Mesothelial cell of epicardium (in vitro differentiated cells): ENCODE measurements at places on chromosomes 3 and 15. TPM values are rescaled to one million over a fixed set of nuclear protein-coding genes. Genes with fewer than 3 reads are reported as not detected.

DNA sequence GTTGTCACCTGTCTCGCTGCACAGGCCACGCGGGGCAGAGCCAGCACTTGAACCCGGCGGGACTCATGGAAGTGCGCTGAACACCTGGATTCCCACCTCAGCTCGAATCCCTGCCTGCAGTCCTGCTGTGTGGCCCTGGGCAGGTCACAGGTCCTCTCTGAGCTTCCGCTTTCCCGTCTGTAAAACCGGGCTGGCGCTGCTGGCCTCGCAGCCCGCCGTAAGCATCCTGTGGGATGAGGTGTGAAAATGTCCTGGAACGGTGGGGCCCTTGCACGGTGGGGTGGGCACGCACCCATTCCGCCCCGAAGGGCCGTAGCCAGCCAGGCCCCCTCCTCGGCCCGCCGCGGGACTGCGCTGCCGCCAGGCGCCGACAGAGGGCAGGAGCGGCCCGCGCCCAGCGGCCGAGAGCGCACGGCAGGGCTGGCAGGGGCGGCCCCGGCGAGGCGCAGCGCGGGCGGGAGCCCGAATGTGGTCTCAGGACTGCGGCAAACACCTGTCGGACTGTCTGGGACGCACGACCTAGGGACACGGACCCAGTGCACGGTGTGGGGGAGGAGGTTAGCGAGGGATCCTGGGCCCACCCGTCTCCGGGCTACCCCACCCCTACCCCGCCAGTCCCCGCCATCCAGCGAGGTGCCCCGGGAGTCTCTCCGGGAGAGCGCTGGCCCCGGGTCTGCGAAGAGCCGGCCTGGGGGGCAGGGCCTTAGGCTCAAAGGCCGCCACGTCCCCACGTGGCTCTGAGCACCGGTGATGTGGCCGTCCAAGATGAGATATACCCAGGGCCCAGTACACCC is 40.4 kb downstream of the DNAJB8 start:
- peak; percentile 85 for DNase-seq

DNA sequence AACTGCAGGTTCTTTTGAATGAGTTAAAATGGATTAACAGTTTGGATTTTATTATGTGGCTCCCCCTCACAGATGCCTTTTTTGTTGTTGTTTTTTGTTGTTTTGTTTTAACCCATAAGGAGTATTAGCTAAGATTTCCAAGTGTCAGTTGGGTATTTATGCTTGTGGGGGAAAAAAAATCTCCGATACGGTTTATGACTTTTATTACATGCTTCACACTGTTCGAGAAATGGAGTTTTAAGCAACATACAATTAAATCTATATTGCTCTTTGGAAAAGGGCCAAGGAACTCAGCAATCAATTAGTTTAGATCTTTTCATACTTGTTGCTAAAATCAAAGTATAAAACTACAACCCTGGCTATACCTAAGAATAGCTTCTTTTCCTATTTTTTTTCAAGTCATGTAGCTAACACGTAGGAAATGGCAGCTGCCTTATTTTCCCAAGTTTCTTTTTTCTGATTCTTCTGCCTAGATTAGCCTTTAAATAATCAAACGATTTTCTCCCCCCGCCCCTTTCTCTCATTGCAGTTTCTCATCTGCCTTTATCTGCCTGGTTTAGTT is 16.0 kb downstream of the NR2F2 start:
- DNase-seq = no peak

DNA sequence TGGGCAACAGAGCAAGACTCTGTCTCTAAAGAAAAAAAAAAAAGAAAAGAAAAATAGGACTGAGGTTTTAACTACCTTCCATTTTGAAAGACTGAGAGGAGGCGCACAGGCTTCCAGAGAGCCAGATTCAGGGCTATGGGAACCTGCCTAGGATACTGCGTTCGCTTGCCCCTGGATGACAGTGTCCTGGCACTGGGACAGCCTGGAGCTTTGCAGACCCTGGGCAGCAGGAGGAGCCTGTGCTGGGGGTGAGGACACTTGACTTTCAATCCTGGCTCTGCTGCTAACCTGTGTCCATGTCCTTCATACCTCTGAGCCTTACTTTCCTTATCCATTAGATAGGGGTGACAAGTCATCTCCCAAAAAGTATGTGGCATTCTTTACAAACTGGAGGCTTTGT is 31.2 kb downstream of the CD276 start:
- no peak for DNase-seq

DNA sequence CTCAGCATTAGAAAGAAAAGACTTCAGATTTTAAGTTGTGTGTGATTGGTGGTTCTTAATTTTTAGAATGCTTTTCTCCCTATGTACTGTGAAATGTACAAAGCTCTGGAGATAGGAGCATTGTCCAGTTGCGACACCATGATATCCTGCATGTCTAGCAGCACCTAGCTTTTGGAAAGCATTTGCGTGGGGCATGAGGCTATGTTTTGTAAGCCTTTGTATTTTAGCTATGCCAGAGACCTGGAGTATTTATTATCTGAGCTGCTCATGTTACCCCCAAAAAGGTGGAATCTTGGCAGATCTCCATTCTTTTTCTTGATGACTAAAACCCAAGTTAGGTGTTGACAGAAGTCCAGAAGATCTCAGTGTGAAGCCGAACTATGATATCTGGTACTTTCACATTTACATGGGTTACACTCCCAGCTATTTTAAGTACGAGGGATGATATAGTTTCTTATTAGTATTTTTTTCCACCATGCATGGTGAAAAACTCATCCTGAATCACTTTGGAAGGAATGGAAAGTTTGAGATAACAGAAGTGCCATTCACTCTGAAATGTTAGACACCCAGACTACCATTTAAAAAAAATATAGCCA is 126.7 kb upstream of the SAMMSON start:
- no peak for DNase-seq

Gene GOLGA6A
- 0.20 to 0.94 TPM (median 0.29 TPM) in 3 replicates for total RNA-seq

Gene MEX3B
- 29.8 to 31.9 TPM (median 30.8 TPM) in 3 replicates for total RNA-seq

Gene STRC
- 2.1 to 2.9 TPM (median 2.7 TPM) in 3 replicates for total RNA-seq

Gene XYLB
- 5.2 to 5.9 TPM (median 5.5 TPM) in 3 replicates for total RNA-seq

- no peak for DNase-seq
Measured at GRCh38 chr15:92930776-92931175, 30.7 kb downstream of the CHD2 start.

Gene TUBGCP4
- 25.4 to 29.1 TPM (median 26.3 TPM) in 3 replicates for total RNA-seq

DNA sequence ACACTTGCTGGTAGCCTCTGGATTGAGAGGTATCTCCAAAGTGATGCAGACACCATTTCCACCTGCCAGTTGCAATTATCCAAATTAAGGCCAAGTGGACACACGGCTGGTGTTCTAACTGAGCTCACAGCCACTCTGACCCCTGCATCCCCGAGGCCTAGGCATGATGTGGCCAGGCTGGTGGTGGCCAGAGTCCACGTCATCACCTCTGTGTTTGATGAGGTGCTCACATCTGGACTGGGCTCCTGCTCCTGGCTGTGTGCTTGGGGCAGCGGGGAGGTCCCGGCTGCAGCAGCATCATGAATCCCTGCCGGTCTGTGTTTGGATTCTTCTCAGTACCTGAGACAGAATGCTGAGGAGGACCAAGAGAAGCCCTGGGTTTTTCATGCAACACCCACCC is 4.9 kb downstream of the OXTR start:
- DNase-seq = peak; percentile 27

DNA sequence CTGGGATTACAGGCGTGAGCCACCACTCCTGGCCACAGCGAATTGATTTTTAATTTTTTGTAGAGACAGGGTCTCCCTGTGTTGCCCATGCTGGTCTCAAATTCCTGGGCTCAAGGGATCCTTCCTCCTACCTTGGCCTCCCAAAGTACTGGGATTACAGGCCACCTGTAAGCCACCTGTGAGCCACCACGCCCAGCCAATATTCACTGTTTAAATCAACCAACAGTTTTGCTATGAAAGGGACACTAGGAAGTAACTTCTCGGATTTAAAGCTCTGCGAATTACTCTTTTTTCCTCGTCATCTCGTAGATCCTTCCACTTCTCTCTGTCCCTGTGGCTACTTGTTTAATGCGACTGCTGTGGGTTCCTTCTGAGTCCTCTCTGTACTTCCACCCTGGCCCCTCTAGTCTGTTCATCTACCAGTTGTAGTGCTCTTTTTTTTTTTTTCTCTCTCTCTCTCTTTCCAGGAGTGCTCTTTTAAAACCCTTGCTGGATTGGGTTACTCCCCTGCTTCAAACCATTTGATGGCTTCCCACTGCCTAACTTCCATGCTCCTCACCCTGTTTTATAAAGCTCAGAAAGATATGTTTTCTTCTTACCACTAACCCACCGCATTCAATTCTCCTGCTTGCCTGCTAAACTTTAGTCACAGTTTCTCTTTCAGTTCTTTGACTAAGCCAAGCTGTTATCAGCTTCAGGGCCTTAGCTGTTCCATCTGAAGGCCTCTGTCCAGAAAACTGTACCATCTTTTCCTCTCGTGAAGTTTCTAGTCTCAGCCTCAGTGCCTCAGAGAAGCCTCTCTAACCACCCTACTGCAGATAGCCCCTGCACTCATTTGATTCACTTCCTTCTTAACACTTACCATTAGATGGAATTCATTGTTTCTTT is 12.4 kb downstream of the RTF1 start:
- no peak for DNase-seq

Gene LINGO1
- total RNA-seq = 16.5 to 18.7 TPM (median 18.0 TPM) in 3 replicates

Gene WDR49
- total RNA-seq = 0.40 to 0.55 TPM (median 0.47 TPM) in 3 replicates
